ENCODE measurements at places on chromosomes 3 and 15.
A peak's percentile ranks its signal among the peaks of the same experiment; 100 is the strongest.

GRCh38 chr3:62370858-62371719 lies 2.3 kb downstream of the FEZF2 start:
- DNase-seq = no peak

DNA sequence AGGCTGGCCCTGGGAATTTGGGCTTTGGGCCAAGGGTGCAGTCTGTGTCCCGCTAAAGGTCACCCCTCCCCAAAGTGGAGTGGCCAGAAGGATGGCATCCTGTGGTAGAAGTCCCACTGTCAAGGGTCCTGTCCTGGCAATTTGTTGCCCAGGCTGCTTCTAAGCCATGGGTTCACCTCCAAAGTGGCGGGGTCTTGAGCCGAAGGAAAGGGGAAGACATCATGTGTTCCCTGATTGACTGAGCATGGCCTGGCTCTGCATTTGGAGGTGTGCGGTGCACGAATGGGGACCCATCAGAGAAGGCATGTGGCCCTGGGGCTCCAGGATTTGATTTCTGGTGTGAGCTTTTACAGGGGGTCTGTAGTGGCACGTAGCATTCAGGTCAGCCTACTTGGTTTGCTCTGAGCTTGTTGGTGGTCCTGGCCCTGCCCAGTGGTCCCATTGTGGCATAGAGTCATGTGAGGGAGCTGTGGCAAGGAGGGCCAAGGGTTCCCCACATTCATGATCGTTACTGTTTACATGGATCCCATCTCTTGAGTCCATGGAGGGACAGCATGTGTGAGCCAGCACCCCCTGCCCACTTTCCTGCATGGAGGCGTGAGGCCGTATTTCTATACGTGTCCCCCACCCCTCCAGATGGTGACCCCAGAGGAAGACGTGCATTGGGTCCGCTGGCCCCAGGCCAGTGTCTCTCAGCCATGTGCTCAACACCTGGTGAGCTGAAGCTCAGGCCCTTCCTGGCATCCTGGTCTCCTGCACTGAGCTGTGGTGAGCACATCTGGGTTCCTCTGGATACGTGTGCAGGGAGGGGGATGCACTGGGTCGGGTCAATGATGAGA lies 225.1 kb downstream of the SNRPN start:
- DNase-seq = no peak

DNA sequence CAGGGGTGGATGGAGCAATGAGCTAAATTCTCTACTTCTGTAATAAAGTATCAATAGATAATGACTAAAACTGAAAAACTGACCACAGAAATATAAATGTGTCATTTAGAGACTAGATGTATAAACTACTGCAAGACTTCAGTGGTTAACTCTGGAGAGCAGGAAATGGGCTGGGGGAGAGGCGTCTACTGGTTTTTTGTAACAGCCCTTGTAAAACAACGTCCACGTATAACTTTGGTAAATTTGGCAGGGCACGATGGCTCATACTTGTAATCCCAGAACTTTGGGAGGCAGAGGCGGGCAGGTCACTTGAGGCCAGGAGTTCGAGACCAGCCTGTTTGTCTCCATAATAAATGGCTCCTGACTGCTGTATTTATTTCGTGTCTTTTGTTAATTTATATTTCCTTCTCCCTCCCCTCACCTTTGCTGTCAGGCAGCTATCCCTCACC lies 12.5 kb downstream of the RAB27A start:
- DNase-seq = no peak

DNA sequence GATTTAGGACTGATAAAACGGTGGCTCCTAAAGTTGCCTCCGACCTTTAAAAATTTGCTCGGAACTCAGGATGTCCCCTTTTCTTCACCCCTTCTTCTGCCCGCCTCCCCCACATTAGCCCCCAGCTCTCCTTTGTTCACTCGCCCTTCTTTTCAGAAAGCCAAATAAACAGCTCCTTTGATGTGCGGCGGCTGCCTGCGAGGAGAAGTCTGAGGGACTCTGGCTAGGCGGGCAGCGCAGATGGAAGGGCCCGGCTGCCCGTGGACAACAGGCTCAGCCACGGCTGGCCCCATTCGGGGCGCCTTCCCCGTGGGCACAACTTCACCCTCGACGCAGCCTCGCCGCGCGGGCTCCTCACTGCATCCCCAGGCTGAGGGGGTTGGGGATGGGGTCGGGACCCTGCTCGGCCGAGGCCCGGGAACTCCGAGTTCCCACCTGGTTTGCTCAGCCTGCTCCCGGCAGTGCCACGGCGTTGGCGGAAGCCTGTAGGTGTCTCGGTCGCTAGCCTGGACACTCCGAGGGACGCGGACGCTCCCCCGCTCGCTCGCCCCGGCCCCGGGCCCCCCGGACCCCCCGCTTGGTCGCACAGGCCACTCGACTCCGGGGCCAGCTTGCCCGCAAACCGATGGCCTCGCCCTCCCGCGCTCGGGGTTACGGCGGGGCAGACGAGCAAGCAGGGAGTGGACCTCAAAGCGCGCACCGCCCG lies 897 bp upstream of the TLE3 start:
- peak; percentile 58 for DNase-seq

GRCh38 chr3:153052096-153052460 lies 109.9 kb upstream of the RAP2B start:
- no peak for DNase-seq

DNA sequence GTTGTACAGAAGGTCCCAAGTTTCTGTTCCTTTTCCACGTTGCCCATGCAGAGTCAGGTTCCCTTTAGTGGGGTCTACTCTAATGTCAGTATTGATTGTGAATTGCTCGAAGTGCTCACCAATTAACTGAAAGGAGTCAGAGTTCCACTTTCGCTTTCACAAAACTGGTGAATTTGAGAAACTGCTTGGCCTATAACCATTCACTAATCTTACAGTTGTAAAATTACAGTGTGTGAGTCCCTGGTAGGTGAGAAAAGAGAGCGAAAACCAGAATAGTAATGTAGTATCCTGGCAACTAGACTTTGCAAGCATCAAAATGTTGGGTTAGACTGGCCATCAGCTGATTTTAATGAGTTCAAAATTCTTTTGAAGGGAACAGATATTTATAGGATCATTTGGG lies 237.5 kb upstream of the CHRM5 start:
- no peak for DNase-seq

DNA sequence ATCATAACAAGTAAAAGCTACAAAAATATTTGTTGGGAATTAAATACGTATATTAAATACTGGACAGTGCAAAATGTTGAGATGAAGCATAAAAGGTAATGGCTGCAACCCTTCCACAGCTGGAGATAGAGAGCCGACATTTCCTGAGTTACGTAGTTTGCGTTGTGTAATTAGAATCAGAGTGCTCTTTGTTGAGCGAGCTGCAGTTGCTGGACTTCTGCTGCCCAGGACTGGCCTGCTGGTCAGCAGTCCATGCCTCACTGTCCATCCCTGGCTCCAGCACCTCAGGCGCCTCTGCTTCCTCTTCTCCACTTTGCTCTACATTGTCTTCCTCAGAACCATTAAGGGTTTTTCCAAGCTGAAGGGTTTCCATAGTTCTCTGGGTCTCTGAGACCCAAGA lies 28.4 kb upstream of the SHC4 start:
- DNase-seq = no peak

Data from NCI-H1105 (cell line).